ENCODE measurements at places on chromosomes 5 and 9.

DNA sequence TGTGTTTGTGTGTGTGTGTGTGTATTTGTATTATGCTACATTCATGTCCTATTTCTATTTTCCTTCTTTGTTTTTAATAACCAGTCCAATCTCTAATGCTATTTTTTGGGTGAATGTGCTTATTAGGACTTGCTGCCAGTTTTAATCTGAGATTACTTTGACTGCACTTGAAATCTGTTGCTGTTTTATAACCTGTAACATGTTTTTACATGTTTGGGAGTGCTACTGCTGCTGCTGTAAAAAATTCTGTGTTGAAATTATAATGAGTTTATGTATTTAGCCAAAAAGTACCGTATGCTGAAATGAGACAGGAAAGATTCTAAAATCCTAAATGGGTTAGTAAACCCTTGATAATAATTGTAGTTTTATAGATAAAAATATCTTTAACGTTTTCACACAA, 104.7 kb upstream of the SSBP2 start:
- DNase-seq, result no peak

DNA sequence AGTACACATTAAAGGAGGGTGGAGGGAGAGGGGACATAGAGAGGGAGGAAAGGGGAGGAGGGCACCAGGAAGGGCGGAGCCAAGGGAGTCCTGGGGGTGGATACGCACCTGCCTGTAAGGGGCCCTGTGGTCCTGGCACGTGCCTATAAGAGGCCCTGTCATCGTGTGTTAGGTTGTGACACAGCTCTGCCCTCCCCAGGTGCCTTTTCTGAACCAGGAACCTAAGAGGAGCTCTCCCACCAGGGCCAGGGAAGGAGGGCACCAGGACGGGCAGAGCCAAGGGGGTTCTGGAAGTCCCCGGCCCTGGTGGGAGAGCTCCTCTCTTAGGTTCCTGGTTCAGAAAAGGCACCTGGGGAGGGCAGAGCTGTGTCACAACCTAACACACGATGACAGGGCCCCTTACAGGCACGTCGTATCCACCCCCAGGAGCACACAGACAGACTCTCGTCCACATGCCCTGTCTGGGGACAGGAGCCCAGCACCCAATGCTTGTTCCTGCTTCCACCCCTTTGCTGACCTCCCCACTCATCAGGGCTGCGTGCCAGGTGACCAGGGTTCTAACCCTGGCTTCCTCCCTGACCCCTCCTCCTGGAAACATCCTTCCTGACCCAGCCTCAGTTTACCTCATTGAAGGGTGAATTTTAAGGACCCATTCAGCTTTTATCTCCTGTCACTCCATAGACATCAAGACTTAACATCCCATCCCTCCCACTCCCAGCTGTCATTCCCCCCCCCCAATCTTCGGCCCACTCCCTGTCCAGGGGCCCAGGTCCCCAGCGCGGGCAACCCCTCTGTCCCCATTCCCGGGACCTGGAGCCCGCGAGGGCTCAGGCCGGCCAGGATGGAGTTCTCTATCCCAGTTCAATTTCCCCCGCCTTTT, 12.9 kb upstream of the OLFM1 start:
- no peak for DNase-seq

DNA sequence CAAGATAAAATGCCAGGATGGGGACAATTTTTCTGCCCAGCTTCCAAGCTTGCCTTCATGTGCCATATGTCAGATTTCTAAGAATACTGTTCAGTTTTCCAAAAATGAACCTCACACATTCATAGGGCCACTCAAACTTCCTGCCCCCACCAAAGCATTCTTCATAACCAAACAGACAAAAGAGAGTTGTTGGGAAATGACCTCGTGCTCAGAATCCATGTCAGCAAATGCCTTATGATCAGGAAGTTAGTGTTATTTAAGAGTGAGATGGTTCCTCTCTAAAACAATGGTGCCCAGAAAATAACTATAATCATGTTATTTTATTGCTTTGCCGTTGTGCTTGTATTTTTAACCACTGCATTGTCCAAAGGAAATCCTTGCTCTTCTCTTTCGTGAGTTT, 208.2 kb downstream of the ZNF608 start:
- DNase-seq, result no peak

- DNase-seq, result no peak
These were observed 18.6 kb upstream of the IFNB1 start for GRCh38 chr9:21096172-21096900.

DNA sequence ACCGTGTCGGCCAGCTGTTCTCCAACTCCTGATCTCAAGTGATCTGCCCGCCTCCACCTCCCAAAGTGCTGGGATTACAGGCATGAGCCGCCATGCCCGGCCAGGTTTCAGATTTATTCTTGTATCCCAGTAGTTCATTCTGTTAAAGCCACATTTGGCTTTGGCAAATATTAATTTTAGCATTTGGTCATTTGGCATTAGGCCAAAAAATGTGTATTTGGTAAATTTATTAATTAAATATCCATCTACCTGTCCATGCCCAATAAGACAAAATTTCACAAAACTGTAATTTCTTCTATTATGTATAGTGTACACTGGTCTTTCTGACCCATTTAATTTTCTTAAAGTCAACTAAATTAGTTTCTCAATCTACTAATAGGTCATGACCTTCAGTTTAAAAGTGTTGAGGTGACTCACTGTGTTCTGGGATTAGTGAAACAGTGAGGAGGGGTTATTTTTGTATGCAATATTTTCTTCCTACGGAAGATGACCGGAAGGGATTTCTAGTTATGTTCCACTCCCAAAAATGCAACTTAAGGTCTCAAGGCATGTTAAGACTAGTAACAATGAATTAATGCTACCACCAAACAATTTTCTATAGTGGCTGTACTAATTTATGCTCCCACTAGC, 21.0 kb downstream of the OSTF1 start:
- no peak for DNase-seq

DNA sequence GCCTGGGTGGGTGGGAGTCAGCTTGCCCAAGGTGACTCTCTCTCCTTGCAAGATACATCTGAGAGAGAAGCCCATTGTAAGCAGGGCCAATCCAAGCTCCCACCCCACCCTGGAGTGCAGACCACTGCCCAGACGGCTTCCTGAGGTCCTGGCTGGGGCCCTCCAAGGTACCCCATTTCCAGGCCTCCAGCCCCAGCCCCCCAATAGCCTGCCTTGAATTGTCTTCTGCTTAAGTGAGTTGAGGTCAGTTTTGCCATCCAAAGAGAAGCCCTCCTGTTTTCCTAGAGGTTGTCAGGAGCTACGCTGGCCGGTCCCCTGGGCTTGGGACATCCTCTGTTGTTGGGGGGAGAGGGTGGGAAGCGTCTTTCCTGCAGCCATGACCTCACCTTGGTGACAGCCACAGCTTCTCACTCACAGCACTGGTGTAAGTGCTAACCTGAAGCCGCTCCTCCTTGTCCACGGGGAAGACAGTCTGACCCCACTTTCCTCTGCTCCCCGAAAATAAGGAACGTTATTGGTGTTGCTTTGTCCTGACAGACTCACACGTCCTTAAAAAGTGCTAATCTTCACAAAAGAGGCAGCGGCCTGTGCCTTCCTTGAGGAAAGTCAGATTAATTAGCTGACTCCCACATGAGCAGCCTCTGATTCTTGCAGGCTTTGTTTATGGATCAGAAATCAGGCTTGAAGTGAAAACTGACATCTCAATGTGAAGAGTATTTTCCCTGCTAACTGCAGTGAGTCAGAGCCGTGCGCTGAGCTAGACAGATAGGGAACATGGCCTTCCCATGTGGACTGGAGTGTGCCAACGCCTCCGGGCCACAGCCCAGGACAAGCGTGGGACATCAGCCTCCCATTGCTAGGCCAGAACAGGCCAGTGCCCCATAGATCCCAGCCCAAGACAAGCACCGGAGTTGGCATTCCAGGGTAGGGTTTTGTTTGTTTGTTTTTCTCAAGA, 52.3 kb downstream of the ADAMTS2 start:
- no peak for DNase-seq

- DNase-seq, result no peak
These were observed 16.9 kb upstream of the UBAP2 start for GRCh38 chr9:34065541-34065940.

DNA sequence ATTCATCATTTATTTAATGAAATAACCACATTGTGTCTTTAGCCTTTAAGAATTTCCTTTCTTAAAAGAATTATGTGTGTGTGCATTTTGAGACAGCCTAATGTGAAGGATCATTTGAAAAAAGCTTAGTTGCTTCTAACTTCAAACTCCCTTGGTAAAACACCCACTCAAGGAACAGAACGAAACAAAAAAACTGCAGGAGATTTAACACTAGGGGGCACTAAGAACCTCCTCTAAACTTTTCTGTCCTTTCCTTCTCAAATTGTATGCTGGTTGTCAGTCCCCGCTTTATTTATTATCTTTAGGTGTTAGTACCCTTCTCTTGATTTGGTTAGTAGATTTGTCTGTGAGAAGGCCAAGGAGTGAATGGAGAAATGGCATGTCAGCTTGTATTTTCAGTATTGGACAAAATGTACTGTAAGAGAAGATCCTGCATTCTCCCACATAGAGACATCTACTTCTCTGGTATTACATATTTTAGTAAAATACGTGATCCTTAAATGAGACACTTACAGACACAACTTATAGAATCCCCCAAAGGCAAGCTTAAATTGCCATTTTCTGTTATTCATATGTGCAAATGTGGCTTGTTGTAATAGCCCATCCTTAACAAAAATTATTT, 229.7 kb downstream of the MRPS30 start:
- DNase-seq, result no peak

GRCh38 chr9:97925497-97926334, 3.4 kb upstream of the TRMO start:
- no peak for DNase-seq

DNA sequence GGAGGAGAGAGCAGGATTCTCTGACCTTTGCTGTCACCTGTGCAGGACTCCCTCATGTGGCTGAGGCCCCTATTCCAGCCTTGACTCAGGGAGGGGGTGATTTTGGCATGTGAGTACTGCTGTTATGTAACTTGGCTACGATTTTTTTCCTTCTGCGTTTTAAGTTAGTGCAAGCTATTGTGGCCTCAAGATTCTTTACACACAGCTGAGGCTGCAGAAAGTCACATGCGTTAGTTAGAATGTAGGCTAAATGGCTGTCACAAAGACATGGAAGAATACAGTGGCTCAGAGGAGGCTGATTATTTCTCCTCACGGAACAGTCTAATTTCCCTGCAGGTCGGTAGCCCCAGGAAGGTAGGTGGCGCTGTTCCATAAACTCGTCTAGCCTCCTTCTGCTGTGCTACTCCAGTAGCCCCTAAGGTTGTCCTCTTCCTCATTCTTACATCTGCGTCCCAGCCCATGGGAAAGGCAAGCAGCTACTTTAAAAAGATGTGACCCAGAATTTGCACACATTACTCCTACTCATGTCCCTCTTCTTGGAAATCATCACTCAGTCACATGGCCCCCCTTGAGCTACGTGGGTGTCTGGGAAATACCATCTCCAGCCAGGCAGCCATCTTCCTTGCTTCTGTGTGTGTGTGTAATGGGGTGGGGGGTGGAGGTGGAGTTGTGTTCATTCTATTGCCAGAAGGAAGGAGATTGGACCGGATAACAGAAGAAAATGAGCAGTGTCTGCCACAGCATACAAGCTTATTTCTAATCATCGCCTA, 486.6 kb downstream of the CCDC171 start:
- no peak for DNase-seq

DNA sequence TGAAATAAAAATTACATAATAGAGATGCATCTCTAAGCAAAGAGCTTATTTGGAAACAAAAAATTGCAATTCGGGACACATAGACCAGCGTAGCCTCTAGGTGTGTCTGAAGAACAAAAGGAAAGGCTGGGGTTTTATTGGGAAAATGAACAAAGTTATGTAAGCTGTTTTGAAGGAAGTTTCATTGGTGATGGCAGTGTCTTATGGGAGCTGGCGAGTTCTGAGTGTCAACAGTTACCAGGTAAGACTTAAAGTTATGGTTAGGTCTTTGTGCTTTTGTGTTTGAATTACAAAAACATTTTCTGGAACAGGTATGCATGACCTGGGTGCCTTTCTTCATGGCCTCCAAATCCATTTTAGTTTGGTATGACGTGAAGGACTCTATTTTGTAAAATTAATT, 48.9 kb downstream of the SLC27A6 start:
- no peak for DNase-seq

- no peak for DNase-seq
These were observed 128.0 kb downstream of the ADAMTSL1 start for GRCh38 chr9:18601956-18602355.

GRCh38 chr9:132457504-132458236, 47.7 kb downstream of the CFAP77 start:
- no peak for DNase-seq

GRCh38 chr5:146474065-146474464, 26.9 kb downstream of the TCERG1 start:
- DNase-seq, result no peak

GRCh38 chr9:120490888-120491595, 88.9 kb downstream of the CDK5RAP2 start:
- DNase-seq, result no peak

- DNase-seq, result no peak
These were observed 11.1 kb upstream of the REEP5 start for GRCh38 chr5:112933105-112933504.

- no peak for DNase-seq
These were observed 56.1 kb downstream of the IL33 start for GRCh38 chr9:6271508-6272228.

- DNase-seq, result no peak
These were observed 79.7 kb upstream of the SSBP2 start for GRCh38 chr5:81830596-81830995.

DNA sequence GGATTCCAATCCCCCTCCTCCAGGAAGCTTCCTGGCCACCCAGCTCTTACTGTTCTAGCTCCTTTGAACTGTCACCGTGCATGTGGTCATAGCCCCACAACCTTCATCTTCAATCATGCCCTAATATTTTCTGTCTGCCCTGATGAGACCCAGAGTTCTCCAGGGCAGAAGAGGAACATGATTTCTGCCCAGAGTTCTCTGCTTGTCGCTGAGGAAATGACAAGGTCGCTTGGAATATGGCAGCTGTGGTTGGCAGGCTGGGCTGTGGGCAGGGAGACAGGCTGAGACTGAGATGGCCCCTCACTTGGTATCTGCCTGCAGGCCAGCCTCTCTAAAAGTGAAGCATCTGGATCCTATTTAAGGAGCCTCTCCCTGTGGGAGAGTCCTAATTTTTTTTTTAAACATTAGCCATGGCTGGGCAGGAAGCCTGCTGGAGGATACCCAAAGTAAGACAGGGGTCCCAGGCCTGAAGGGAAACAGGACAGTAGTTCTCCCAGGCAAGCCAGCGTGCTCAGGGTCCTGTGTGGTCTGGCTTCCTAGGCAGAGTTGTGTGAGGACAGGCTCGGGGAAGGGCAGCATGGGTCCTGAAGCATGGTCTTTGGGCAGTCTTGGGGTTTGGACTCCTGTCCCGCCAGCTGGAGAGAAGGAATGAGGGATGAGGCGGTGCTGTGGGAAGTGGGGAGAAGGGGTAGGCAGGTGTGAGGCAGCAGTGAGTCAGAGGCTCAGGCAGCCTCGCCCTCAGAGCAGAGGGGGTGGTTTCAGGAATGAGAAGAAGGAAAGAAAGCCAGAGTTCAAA, 242.1 kb downstream of the FSTL4 start:
- DNase-seq, result no peak

Measured in stimulated activated CD8-positive, alpha-beta memory T cell treated with anti-CD3 and anti-CD28 coated beads, Interleukin-15, amount 100 ng/mL, for 24 hours (primary cell).